ENCODE measurements at places on chromosomes 2 and 18. TPM values are rescaled to one million over a fixed set of nuclear protein-coding genes. Genes with fewer than 3 reads are reported as not detected.

The FAM237A gene
- polyA plus RNA-seq = not detected

The EPG5 gene
- 6.8 TPM for polyA plus RNA-seq

DNA sequence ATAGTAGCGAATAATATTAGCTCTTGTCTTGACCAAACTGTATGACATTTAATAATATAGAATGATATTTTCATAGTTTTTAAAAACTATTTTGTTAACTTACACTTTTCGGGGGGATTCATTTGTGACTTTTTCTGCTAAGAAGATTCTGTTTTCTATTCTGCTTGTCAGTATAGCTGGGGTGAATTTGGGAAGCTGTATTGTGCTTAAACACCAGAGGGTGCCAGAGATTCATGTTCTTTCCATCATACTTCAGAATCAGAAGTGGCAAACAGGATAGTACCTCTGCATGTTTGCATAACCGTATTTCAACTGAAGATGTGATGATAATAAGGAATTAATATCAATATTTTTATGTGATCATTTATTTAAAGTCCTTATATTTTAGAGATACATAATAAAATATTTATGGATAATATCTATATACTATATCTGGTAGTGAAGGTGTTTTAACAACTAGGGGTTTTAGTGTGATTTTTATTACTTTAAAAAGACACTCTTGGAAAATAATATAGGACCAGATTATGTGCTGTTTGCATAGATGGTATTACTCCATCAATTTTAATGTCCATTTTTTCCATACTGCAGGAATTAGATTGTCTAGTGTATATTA, 81.0 kb downstream of the TAF4B start:
- no peak for DNase-seq

- DNase-seq = no peak
Observed at GRCh38 chr2:121898483-121898882, 143.0 kb downstream of the TSN start.

DNA sequence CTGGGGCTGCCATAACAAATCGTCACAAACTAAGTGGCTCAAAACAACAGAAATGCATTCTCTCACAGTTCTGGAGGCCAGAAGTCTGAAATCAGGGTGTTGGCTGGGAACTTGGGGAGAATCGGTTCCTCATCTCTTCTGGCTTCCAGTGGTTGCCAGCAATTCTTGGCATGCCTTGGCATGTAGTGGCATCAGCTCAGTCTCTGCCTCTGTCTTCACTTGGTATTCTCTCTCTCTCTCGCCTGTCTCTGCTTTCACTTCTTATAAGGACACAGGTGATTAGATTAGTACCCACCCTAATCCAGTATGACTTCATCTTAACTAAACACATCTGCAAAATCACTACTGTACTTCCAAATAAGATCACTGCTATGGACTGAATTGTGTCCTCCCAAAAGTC, 695.4 kb upstream of the ID2 start:
- DNase-seq = no peak

DNA sequence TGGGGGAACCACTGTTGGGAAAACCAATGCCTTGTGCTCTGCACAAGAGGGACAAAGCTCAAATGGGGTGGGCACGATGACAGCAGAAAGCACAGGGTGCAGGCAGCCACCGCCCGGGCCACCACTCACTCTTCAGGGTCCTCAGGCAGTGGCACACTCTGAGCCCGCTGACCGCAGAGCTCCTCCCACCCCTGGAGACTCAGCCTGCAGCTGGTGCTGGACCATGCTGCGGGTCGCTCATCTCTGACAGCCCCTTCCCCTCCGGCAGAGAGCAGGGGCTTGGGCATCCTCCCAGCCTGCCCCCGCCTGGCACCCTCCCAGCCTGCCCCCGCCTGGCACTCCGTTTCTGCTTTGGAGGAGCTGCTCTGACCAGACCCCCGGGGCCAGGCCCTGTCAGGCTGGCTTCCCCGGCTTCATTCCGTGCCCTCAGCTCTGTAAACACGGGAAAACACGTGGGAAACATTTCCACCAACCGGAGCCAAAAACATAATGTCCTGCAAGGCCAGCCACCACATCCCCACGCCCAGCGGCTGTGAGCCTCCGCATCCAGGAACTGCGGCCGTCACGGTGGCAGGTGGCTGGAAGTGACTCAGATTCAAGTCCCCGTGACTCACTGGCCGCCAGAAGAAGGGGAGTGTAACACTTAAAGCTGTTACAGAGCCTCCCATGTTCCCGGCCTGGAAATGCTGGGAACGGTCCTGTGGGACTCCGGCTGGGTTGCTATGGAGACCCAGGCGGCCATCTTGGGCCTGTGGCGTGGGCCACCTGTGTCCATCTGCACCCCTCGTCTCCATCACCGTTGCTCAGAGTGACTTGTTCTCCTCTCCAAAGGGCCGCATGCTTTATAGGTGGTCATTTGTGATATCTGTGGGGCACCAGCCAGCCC, 6.8 kb upstream of the SNED1 start:
- DNase-seq = no peak

GRCh38 chr2:173990970-173991819, 26.0 kb upstream of the SP3 start:
- peak; percentile 75 for DNase-seq

GRCh38 chr18:67260841-67261240, 255.7 kb downstream of the DSEL start:
- no peak for DNase-seq

DNA sequence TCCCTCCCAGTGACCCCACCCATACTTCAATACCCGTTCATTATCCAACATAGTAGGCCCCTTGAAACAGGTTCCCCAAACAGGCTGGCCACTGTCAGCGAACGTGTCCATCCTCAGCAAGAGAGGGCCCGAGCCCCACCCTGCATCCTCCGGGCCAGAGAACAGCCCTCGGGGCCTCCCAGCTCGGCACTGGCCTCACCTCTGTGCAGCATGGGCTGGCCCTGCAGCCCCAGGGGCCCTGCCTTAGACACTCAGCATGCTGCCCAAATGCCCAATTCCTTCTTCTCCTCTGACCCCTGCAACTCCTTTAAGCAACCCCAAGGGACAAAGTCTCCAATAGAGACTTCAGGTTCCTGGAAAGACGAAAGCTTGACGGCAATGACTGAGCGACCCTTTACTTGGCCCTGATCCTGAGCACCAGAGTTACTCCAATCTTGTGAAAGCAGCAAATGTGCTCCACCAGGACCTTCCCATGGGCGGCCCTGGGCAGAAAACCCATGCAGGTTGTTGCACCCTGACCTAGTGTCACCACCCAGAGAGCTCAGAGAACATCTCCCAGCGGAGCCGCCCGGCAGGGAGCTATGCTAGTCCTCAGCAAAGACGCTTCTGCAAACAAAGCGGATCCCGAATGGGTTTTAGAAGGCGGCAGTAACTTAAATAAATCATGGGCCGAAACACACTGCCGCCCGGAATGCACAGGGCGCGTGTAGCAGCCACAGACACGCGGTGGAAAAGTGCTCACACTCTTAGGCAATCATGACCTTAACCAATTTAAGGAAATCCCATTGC, 782 bp downstream of the COL6A3 start:
- DNase-seq = no peak

- DNase-seq = no peak
Observed at GRCh38 chr18:74299746-74300145, 8.0 kb upstream of the CYB5A start.

Data from urinary bladder (tissue), 4 donors.